Bone marrow (tissue), 2 donors: ENCODE measurements at places on chromosomes 6 and 20.
A peak's percentile ranks its signal among the peaks of the same experiment; 100 is the strongest.

DNA sequence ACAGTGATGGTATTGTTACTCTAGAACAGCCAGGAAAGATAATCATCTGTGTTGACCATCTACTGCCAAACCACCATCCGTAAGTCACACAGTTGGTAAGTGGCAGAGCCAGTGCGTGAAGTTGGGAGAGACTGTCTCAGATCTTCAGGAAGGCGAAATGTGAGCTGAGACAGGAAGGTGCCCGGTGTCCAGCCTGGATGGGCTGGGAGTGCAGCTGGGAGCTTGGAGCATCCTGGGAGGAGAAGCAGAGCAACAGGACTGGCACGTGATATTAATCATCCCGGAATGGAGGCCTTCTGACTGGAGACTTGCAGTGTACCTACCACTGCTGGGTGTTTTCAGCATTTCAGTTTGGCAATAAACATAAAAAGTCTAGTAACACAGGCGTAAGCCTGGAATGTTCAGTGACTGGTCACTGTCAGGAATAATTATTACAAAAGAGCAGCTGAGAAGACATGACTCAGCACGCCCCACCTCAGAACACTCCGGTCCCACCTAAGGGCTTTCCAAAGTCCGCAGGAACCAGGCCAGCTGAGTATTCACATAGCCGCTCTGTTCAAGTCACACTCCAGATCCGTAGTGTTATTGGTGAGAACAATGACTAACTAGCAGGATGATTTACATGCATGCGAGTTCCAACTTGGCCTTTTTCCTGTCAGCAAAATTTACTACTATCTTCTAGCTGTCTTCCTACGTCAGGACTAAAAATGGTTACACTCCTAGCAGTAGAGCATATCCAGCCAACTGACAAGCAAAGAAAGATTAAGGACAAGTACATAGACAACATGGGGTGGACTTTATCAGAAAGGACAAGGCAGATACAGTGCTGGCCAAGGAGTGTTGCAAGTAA lies 45.1 kb upstream of the PNRC1 start:
- peak; percentile 27 for DNase-seq

GRCh38 chr6:22343864-22344263 lies 47.0 kb upstream of the PRL start:
- no peak for DNase-seq

DNA sequence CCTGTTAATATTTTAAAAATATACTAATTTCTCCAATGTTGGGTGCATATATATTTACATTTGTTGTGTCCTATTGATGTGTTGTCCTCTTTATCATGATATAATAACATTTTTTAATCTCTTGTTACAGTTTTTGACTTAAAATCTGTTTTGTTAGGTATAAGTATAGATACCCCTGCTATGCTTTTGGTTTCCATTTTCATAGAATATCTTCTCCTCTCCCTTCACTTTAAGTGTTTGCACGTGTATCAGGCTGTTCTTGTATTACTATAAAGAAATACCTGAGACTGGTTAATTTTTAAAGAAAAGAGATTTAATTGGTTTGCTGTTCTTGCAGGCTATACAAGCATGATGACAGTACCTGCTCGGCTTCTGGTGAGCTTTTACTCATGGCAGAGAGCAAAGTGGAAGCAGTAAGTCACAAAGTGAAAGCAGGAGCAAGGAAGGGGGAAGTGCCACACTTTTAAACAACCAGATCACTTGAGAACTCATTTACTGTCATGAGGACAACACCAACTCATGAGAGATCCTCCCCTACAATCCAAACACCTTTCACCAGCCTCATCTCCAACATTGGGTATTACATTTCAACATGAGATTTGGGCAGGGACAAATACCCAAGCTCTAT lies 340.5 kb upstream of the SYNCRIP start:
- no peak for DNase-seq

DNA sequence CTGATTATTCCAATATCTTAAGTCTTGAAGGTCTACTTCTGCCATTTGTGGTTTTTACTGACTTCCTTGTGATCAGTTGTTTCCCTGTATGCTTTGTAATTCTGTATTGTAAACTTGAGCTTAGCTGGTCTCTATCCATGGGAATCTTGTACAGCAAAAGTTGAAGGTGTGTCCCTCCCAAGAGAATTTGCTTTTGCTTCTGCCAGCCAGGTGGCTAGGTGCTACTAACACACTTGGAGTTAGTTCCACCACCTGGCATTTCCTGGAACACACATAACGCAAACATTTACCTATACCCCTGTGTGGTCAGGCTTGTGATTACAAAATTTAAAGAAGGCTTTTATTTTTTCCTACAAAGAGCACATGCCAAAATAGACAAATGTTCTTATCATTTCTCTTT lies 141.2 kb downstream of the GRM4 start:
- no peak for DNase-seq

GRCh38 chr20:40467703-40468411 lies 221.2 kb downstream of the MAFB start:
- no peak for DNase-seq

DNA sequence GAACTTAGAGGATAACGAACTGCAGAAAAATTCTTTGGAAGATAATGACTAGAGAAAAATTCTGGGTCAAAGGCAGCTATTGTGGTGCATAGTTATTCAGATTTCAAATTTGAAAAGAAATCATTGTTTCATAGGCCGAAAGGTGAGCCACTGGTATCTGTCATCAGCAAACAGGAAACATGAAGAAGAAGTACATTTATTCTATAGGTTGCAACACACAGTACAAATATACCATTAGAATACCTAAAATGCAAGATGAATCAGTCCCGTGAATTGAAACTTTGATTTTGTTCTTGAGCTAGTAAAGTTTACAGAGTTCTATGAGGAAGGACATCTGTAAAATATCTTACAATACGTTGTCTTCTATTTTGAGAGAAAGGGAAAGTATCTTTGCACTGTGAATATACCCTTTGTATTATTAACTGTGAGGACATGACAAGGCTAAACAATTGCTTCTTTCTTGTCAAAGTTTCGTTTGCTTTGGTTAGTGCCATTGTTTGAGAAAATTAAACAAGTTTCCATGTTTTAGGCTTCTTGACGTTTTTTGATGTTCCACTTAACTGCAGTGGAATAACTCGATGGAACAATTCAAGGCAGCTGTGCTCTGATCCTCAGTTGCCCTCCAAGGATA lies 84.7 kb downstream of the HDGFL1 start:
- DNase-seq, result no peak

DNA sequence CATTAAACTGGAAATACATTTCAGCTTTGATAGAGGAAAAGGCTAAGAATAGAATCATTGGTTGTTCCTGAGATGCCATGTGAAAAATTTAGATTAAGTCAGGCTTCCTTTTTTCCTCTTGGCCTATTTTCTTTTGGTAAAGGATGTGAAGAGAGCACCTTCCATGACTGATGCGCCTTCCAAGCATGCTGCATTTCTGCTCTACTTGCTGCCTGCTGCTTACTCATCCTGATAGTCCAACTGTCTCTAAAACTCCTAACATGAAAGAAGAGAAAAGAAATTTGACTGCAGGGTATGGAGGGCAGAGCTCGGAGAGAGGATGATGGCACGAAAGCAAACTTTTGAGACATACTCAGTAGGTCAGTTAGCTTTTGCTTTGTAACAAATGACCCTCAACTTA lies 28.8 kb downstream of the SNAP25 start:
- DNase-seq, result no peak

GRCh38 chr6:134162932-134163331 lies 110.5 kb upstream of the SLC2A12 start:
- no peak for DNase-seq

DNA sequence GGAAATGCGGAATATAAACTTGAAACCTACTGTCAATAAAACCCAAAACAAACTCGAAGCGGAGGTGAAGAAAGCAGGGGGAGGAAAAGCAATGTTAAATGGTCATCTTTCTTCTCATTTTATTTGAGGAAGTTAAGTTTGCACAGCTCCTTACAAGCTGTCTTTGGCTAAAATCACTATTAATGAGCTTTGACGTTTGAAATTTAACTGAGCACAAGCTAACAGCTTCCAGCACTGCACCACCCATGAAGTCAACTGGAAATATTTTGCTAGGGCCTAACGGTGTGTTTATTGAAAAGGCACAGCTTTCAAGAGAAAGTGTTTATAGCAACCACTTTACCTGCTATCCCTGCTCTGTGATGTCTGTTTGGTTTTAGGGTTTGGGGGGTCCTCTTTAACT lies 103.8 kb downstream of the PKHD1 start:
- DNase-seq, result no peak

- no peak for DNase-seq
These were observed 114.4 kb downstream of the MTHFD1L start for GRCh38 chr6:150979826-150980350.

DNA sequence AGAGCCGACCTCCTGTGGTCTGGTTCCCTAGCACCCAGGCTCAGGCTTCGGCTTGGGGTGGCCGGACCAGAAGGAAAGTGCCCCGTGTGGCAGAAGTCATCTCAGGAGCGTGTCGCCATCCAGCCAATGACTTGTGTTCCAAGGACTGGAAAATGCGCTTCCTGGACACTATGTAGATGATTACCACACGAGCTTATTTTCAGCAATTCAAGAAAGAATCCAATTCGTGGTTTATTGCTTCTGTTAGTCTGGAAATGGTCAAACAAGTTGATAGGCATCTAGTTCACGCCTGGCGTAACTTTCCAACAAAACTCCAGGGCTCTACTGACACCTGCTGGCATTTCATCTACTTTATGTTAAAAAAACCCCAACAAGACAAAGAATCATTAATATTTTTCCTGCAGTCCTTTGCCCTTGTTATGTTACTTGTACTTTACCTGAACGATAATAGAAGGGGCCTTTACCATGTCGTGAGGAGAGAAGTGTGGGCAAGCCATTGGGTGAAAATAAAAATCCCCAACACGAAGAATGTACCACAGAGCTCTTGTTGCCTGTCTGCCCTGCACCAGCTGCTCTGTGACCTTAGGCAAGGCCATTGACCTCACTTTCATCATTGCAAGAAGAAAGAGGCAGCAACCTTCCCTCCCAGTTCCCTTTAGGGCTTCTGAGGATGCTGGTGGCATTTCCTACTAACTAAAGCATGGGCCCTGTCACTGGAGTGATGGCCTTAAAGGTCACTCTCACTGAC lies 154.7 kb upstream of the LAMP5 start:
- DNase-seq, result no peak

- peak; percentile 2 for DNase-seq
These were observed 44.7 kb downstream of the VAPB start for GRCh38 chr20:58433759-58434158.

- peak; percentile 44 for DNase-seq
These were observed 25.0 kb upstream of the ABT1 start for GRCh38 chr6:26571592-26572296.

GRCh38 chr6:36825994-36826393 lies 13.2 kb downstream of the CPNE5 start:
- no peak for DNase-seq

GRCh38 chr6:133097208-133097607 lies 143.9 kb upstream of the EYA4 start:
- no peak for DNase-seq

DNA sequence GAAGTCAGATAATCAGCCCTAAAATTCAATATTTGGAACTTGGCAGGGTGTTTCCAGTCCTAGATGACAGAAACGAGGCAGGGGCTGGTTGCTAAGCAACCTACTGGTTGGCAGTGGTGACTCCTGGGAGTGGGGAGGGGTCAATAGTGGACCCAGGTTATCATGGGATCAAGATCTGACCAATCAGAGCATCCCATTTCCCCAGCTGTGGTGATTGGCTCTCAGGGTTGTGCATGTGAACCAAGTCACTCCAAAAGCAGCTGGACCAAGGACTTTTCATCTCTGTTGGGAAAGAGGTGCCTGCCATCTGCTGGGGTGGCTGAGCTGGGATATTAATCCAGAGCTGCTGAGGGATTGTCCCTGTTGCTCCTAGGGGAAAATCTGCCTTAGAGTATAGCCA lies 253.4 kb downstream of the PREX1 start:
- DNase-seq, result no peak

GRCh38 chr6:142355520-142356174 lies 53.8 kb downstream of the ADGRG6 start:
- DNase-seq, result no peak

- DNase-seq, result no peak
These were observed 53.0 kb downstream of the ELOVL2 start for GRCh38 chr6:10991115-10991514.

DNA sequence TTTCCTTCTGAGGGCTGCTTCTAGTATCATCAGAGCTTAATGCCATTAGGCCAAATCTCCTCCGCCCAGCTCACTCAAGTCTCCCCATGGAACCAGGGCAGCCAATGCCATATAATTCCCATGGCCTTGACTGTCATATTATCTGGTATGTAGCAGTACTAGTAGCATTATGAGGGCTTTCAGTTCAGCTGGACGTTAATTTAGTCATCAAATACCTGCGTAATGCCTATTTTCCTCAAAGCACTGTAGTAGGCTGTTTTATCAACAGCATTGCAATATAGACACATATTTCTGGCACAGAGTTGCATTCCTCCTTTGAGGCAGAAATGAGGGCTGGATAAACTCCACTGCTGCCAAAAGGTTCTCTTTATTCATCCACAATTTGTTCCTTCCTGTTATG lies 1.7 kb downstream of the KCTD20 start:
- no peak for DNase-seq

DNA sequence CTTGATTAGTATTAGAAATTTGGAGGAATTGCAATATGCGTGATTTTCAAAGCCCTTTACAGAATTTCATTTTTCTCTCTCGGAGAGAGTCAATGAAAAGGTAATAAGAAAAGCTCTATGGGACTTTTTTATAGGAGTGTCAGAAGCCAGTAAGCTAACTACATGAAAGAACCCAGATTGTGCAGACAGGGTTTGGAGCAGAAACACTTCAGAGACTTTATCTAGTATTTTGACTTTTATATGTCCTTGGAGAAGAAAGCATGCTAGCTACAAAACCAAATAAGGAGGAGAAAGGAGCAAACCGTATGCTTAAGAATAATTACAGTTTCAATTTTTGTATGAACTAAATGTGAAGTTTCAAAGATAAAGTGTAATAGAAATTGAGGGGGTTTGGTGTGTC lies 141.7 kb downstream of the C6orf58 start:
- DNase-seq, result no peak

DNA sequence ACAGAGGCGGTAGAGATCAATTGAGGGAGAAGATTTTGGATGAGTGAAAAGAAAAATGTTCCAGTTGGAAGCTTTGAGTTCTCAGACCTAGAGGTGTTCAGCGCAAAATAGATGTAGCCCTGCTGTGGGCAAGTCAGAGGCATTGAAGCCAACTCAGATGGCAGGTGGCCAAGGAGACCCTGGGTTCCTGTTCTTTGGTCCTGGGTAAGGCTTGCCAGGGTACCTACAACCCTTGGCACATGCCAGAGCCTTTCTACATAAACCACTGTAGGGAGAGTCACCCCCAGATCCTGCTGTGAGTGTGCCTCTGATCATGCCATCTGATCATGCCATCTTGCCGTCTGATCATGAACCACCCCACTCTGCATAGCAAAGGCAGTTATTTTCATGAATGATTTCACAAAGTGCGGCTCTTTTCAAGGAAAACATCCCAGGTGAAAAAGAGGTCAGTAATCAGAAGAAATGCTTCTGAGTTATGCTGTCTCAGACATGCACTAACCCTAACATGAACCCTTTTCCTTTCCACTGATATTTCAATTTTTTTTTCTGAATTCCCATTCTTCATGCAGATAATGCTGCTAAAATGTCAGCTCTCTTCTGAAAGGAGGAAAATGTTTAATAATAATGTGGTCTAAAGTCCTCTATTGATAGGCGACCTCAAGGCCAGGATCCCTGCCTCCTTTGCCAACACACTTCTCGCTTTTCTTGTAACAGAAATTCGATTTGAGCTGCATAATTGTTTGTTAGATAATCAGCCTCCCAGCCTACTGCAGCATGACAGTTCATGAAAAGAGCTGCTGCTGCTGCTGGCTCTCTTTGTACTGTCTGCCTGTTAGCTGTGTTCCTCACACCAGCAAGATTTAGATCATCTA lies 153.6 kb downstream of the MTHFD1L start:
- no peak for DNase-seq
